ENCODE measurements at places on chromosomes 7 and 10. TPM values are rescaled to one million over a fixed set of nuclear protein-coding genes. Genes with fewer than 3 reads are reported as not detected.

The VWA2 gene
- polyA plus RNA-seq = 0.34 TPM

The HTR7 gene
- polyA plus RNA-seq = 0.36 TPM

The OGDHL gene
- 0.26 TPM for polyA plus RNA-seq

GRCh38 chr7:106518967-106519366, 142.0 kb downstream of the CCDC71L start:
- DNase-seq = no peak

- DNase-seq = no peak
These were observed 57.8 kb downstream of the CYP51A1 start for GRCh38 chr7:92076509-92076908.

- no peak for DNase-seq
These were observed 5.4 kb downstream of the IDI1 start for GRCh38 chr10:1043532-1043995.

The VAX1 gene
- not detected for polyA plus RNA-seq

DNA sequence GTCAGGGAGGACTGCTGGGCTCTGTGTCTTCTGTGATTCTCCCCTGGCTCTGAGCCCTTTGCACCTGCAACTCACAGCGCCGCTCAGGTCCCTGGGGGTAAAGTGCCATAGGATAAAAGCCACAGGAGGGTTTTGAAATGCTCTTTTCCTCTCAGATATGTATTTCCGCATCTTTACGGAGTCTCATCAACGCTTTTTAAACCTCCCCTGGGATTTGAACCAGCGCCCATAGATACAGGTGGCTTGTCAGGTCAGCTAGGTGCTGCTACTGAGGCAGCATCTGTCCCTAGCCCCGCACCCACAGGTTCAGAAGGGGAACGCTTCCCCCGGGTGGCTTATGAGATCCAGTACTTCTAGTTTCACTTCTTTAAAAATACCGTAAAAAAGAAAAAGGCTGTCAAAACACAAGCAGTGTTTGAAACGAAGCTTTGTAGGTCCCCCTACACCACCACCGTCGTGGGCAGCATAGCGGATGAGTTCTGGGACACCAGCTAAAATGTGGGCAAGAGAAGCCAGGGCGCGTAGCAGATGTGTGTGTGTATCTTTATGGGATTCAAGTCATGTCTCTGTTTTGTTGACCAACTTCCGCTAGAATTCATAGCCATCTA, 173.5 kb downstream of the CUX1 start:
- no peak for DNase-seq

The AASS gene
- polyA plus RNA-seq = 19.8 TPM

GRCh38 chr7:78052112-78052511, 253.5 kb downstream of the PHTF2 start:
- no peak for DNase-seq

GRCh38 chr7:17520941-17521340, 222.5 kb downstream of the AHR start:
- DNase-seq = no peak

- DNase-seq = no peak
These were observed 17.9 kb downstream of the SEMA3A start for GRCh38 chr7:84176716-84177115.

The NRG3 gene
- 0.19 TPM for polyA plus RNA-seq

- DNase-seq = no peak
These were observed 131.7 kb upstream of the HDAC9 start for GRCh38 chr7:18363751-18364380.

The AMPH gene
- polyA plus RNA-seq = 4.8 TPM
